ENCODE measurements at places on chromosomes 7 and 10.
A peak's percentile ranks its signal among the peaks of the same experiment; 100 is the strongest.

DNA sequence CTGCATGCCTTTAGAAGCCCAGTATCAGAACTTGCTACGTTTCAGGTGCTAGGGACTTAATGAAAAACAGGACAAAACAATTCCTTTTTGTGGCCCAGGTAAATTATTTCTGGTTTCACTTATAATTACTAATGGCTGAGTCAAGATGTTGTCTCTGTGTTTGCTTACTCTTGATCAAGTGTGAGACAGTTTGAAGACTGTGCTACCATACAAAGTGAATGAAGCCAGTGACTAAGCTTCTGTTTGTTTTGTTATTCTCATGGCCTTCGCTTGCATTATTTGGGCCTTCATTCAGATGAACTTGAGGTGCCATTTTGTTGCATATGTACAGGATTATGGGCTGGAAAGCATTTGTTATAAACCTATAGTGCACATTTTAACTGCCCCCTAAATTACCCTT, 17.9 kb downstream of the SMNDC1 start:
- no peak for DNase-seq

DNA sequence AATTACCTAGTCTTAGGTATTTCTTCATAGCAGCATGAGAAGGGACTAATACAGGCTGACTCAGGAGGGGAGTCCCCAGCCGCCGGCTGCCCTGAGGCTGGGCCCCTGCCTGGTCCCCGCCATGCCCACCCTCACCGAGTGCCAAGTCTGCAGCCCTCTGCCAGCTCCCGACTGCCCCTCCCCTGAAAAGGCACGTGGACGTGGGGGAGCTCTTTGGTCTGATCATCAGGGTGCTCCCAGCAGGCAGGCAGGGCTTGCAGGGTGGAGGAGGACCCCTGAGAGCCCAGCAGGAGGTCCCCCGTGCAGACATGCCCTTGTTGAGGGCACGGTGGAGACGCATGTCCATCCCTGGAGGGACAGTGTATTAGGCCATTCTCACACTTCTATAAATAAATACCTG, 110.9 kb downstream of the UNCX start:
- no peak for DNase-seq

- DNase-seq: no peak
Measured at GRCh38 chr7:5322621-5323410, 40.1 kb downstream of the SLC29A4 start.

DNA sequence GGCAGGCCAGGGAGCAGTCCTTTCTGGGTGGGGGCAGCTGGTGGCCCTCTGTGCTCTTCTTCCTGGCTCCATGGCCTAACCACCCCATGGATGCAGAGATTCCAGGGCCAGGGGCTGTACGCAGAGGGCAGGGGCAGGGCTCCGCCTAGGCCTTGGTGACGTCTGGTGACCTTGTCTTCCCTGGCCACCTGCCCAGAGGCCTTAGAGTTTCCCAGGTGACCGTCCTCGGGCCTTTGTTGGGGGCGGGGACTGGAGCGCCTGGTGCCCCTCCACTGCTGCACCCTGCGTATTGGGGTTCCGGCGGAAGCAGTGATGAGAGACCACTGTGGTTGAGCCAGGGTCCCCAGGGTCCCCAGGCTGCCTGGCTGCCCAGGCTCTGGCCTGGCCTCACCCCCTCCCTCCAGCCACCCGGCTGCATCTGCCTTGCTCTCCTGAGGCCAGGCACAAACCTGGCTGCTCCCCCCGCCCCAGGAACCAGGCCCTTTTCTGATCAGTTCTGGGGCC, 10.3 kb downstream of the PWWP2B start:
- DNase-seq: no peak

GRCh38 chr10:6208799-6209235, 6.1 kb downstream of the PFKFB3 start:
- no peak for DNase-seq

- DNase-seq: no peak
Measured at GRCh38 chr10:23293973-23294590, 50.5 kb downstream of the C10orf67 start.

DNA sequence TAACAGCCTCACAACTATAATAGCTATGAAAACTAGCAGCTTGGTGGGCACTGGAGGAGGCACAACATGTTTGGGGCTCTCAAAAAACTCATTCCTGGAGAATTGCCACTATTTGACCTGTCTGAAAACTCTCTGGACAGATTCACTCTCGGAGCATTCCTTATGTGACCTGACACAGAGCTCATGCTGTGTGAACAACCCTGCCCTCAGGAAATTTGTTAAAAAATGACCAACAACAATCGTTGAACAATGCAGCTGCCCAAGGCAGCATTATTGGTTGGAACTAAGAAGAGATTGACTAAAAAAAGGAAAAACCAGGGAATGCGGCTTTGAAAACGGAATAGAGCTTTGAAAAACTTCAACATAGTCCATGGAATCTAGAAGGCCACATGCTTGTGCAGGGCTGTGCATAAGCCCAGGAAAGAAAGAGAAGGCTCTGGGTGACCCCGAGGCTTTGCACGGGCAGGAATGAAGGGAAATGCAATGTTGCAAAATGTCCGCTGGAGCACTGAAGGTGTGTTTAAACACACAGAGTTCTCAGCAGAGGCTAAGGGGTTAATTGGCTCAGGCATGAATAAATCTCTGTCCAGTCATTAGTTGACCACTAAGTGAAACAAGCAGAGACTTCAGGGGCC, 52.8 kb downstream of the NAMPT start:
- DNase-seq: no peak

- DNase-seq: no peak
Measured at GRCh38 chr10:63128443-63128842, 4.7 kb upstream of the NRBF2 start.

- no peak for DNase-seq
Measured at GRCh38 chr7:21568762-21569161, 25.9 kb downstream of the DNAH11 start.

GRCh38 chr10:69558559-69558958, 14.7 kb downstream of the NEUROG3 start:
- DNase-seq: no peak

DNA sequence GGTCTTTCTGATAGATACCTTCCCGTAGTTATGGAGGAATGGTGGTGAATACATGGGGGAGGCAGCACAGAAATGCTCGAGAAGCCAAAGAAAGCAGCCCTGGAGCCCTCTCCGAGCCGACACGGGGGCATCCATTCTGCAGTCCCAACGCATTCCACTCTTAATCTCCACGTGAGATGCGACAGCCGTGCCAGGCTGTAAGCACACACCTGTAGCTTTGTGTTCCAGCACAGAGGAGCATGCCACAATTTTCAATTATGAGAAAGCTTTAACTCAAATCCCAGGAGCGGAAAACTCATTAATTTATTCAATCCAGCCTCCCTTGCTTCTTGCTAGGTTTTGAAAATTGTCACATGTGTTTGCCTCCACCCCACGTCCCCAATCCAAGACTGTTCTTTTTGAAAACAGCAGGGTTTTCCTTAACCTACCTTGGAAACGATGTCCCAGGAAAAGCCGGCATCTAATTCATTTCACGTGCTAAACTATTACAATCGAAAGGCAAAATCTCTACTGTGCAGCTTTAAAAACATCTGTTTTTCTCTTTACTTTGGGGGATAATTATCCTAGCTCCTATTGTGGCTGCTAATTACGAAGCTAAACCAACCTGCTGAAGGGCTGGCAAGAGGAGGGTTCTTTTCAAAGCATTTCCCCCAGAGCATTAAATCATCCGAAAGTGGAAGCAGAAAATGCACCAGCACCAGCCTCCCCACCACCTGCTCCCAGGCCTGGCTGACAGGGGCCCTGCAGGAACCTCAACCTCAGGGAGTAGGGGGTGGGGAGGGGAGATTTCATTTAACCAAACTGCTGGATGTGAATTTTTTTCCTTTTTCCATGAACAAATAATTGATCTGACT, 56.0 kb upstream of the CHST15 start:
- DNase-seq: no peak

- DNase-seq: no peak
Measured at GRCh38 chr7:47455872-47456185, 126.1 kb downstream of the TNS3 start.

DNA sequence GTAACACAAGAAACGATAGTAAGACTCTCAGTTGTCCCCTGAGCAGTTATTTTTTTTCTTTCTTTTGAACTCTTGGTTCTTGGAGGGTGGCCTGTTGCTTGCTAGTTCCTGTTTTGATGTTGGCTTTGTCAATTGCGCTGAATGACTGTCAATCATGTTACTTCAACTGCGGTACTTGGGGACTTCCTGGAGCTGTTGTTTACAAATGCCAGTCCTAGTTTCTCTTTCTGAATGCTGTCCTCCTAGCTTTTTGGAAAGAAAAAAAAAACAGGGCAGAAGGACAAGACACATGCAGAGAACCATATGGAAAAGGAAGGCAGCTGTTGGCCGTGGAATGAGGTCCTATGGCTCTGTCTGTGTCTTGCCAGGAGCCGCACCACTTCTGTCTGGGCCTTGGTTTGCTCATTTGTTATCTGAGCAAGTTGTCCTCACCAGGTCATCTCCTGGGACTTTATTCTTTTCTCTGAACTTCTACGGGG, 7.0 kb upstream of the PDCD4 start:
- DNase-seq: no peak

- DNase-seq: no peak
Measured at GRCh38 chr10:133276435-133277201, at the start of gene ADAM8. Gene ADAM8 (minus strand): TSS chr10:133276868. CDS start chr10:133276817, 51 bp downstream.

GRCh38 chr10:13327534-13327933, 20.6 kb downstream of the SEPHS1 start:
- no peak for DNase-seq

GRCh38 chr7:48703466-48703865, 220.9 kb upstream of the CDC14C start:
- no peak for DNase-seq

GRCh38 chr10:79060641-79061255, 8.0 kb upstream of the ZMIZ1 start:
- no peak for DNase-seq

GRCh38 chr10:17428351-17429097, 25.9 kb downstream of the ST8SIA6 start:
- no peak for DNase-seq

DNA sequence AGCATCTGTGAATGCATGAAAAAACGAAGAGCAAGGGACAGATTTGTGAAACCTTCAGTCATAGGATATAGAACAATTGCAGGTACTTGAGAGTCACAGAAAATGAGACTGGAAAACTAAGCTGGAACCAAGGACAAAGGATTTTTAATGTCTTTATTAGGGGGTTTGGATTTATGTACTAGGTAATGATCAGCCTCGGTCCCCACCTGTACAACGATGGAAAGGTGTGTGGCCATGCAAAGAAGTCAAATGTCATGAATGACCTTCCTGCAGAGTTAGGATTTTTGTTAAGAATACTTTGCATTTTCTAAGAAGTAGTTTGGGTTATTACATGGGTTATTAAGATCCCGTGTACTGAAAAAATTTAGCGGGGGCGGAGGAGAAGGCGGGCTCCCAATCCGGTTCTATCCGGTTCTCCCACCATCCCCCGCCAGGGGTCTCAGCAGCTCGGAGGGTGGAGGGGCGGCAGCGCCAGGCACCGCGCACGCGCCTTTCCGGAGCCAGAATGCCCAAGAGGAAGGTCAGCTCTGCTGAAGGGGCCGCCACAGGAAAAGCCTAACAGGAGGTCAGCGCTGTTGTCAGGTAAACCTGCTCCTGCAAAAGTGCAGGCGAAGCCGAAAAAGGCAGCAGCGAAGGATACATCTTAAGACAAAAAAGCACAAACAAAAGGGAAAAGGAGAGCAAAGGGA, 327.5 kb upstream of the PLXDC2 start:
- no peak for DNase-seq

- DNase-seq: no peak
Measured at GRCh38 chr7:109256762-109257560, 687.3 kb downstream of the DNAJB9 start.

DNA sequence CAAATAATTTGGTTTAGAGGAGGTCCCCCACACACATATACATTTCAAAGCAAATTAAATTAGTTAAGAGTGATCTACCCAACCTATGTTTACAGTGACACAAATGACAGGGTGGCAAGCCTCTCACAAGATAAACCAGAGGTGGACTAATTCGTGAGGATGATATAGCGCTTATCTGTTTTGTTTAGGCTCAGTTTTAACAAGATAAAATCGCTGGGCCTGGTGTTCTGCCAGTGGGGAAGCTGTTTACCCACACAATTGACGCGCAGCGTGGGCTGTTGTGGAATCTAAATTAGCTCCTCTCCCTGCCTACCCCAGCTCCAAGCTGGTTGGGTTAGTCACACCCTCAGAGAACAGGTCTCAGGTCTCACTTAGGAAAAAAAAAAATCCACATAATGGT, 16.7 kb upstream of the PLXNA4 start:
- no peak for DNase-seq

GRCh38 chr7:99729486-99730237, 5.3 kb downstream of the CYP3A7 start:
- peak; percentile 7 for DNase-seq

- no peak for DNase-seq
Measured at GRCh38 chr7:69622960-69623359, 24.7 kb downstream of the AUTS2 start.

GRCh38 chr7:134458341-134458805, 527 bp downstream of the AKR1B1 start:
- DNase-seq: no peak

DNA sequence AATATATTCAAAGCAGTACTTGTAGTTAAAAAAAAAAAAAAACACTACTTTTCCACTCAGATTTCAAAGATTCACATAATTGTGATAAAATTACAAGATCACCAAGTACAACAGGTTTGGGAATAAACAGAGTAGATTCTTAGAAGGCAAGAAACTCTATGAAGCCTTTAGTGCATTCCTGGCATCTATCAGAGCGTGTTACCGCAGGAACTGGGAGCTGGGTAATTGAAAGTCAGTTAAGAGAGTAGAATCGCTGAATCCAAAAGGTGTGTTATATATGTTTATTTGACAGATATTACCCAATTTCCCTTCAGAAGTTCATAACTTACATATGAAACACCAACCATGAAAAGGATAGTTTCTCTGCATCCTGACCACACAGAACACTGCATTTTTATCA, 159.2 kb upstream of the PLXNA4 start:
- no peak for DNase-seq

DNA sequence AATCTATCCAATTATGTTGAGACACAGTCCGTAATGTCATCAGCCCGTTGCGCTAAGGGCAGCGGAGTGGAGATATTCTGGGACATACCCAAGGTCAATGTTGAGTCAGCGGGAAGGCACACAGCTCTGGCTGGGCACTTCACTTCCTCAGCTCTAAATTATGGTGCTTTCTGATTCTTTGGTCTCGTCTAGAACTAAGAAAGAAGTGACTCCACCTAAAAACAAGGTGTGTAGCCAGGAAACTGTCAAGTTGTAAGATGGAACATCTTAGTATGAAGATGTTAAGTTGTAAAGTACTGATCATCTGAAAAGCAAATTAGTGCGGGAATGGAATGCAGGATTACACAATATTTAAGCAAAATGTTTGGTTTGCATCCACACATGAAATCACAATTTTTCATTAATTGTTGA, 43.1 kb downstream of the BAIAP2L1 start:
- DNase-seq: no peak

Measured in AG09309 (cell line).